Stimulated activated CD8-positive, alpha-beta memory T cell treated with anti-CD3 and anti-CD28 coated beads, Interleukin-15, amount 100 ng/mL, for 1 hour (primary cell): ENCODE measurements at places on chromosomes 6 and 20.

GRCh38 chr6:147161974-147162495 is 42.2 kb upstream of the STXBP5 start:
- no peak for DNase-seq

DNA sequence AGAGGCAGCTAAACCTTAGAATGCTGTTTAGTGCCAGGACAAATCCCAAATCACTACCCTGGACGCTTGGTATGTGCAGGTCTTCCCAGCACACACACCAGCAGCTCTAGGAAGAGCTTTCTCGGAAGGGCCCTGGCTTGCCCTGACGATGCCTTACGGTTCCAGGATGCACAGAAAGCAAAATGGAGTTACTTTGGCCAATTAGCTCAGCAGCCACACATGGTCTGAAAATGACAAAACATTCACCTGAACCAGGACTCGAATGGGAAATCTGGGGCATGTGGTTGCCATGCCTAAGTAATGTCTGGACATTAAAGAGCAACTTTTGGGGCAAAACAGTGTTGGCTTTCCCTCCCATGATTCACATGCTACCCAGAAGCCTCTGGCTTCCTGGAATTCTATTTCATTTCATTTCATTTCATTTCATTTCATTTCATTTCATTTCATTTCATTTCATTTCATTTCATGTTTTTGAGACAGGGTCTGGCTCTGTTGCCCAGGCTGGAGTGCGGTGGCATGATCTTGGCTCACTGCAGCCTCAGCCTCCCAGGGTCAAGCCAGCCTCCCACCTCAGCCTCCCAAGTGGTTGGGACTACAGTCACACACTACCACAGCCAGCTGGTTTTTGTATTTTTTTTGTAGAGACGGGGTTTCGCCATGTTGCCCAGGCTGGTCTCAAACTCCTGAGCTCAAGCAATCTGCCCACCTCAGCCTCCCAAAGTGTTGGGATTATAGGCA is 153.3 kb downstream of the ZDHHC14 start:
- DNase-seq: no peak

- no peak for DNase-seq
Measured at GRCh38 chr20:53425941-53426340, 167.7 kb downstream of the ZNF217 start.

- DNase-seq: no peak
Measured at GRCh38 chr6:109182578-109182977, 87.3 kb downstream of the CEP57L1 start.

GRCh38 chr6:155301867-155302266 is 12.4 kb downstream of the TFB1M start:
- no peak for DNase-seq

DNA sequence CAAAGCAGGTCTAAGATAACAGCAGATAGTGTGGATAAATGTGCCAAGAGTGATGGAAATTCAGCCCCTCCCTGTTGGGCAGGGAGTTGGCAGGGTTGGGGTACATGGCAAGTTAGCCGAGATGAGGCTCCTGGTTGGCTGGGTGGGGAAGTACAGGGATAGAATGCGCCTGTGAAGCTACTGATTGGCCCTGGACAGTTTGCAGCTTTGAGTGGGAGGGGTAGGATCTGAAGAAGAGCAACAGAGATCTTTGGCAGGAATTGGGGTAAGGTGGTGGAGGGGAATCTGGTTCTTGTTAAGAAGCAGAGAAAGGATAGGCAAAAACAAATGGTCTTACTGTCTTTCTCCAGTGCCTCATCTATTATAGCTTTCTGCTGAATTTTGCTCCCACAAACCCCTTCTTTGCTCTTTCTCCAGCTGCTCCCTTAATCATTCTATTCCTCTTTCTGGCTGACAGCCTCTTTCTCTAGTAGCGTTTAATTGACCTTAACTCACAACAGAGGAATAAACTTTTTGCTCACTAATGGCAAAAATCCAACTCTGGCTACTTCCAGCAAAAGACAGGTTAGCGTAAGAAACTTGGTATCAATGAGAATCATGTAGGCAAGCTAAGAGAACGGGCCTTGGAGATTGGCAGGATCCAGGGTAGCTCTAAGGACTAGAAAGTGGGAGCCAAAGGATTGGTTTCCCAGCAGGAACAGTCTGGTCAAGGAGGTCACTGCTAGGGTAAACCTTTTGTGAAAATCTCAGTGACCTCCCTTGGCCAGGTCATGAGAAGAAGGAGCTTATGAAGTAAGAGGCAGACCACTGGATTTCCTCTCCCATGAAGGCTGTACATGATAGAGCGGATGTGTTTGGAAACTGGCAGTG is 86.3 kb upstream of the CARMIL1 start:
- no peak for DNase-seq

GRCh38 chr6:27138406-27138805 is 109.1 kb upstream of the PRSS16 start:
- no peak for DNase-seq

DNA sequence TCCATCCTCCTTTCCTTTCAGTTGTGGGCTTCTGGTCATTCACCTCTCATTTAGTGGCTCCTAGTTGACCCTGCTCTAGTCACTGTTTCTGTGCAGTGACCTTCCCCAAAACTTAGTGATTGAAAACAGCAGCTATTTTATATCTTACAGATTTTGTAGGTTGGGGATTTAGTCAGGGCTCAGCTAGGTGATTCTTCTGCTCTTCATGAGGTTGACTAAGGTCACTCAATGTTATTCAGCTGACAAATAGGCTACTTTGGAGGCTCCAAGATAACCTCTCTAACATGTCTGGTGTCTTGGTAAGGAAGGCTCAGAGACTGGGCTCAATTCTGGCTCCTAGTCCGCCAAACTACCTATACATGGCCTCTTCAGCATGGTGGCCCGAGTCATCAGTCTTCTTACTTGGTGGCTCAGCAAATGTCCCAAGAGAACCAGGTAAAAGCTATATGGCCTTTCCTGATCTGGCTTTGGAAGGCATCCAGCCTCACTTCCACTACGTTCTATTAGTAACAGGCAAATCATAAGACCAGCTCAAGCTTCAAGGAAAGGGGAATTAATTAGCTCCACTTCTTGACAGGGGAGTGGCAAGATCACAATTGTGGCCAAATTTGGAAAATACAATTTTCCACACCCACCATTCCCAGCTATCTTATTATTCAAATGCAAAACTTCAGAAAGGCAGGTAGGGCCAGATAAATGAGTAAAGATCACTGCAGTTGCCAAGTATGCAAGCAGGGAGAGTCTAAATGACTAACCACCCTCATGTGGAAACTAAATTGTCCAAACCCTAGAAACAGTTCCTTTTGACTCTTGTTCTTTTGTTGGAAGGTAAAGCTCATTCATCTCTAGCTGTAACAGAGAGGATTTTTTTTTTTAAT is 50.5 kb upstream of the LTV1 start:
- no peak for DNase-seq

GRCh38 chr6:87905101-87905641 is 142.5 kb upstream of the SPACA1 start:
- no peak for DNase-seq

GRCh38 chr20:346640-347316 is at the start of gene NRSN2:
NRSN2 (plus strand) TSS chr20:347111; CDS start chr20:349644, 2,533 bp downstream.
- DNase-seq: no peak

DNA sequence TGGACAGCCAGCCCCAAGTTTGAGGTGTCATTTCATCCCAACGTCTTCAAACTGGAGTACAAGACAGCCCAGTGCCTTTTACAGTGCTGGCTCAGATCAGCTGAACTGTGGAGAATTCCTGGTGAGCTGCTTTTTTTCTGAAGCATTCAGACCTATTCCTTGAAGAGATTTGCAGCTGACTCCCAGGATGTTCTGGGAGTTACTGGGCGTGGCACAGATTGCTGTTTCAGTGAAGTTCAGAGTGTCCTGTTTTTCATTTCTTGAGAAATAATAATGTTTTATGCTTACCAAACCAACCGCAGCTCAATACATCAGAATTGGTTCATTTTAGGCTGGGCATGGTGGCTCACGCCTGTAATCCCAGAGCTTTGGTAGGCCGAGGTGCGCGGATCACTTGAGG is 33.4 kb upstream of the SRPK1 start:
- DNase-seq: no peak

GRCh38 chr20:21739161-21739560 is 33.7 kb downstream of the PAX1 start:
- no peak for DNase-seq

- DNase-seq: no peak
Measured at GRCh38 chr6:42162384-42162783, 10.8 kb upstream of the GUCA1A start.

DNA sequence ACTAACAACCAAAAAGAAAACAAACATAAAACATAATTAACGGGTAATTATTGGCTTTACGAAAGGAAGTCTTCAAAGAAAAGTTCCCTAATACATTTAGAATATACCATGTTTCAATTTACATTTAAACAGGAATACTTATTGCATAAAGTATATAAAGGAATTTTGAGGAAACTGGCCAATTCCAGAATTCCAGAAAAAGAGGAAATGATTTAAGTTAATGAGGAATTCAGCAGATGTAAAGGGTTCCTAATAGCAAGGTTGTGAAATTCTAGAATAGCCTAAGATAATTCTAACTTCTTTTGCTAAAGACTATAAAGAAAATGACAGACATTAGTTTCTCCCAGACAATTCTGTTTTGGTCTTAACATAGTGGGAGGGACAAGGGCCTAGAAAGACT is 35.0 kb downstream of the DTNBP1 start:
- no peak for DNase-seq

DNA sequence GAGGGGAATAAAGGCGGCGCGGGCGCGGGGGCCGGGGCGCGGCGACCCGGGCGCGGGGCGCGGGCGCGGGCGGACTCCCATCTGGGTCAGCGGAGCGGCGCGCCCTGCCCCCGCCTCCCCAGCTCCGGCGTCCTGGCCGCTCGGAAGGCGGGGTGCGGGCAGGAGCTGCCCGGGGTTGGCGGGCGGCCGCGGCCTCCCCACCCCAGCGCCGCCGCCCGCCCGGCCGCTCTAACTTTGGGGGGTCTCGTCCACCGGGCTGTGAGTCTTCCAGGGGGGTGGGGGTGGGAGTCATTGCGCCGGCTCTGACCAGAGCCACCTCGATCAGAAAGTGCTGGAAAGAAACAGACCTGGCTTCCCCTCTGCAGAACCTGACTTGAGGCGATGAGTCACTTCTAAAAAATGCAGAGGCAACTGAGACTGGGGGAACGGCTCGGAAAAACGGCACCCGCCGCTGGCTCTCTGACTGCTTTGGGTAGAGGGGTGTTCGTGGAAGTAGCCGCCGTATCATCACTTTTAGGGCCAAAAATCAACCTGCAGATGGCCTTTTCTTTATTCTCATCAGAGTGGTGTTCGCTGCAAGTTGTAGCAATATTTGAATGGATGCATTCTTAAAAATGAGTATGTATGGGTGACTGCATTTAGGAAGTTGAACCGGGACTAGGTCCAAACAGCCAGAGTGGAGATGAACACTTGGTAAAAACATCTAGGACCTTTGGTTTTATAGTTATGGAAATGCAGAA is 667 bp downstream of the CAP2 start:
- no peak for DNase-seq

- no peak for DNase-seq
Measured at GRCh38 chr20:48703107-48703506, 124.7 kb downstream of the PREX1 start.

DNA sequence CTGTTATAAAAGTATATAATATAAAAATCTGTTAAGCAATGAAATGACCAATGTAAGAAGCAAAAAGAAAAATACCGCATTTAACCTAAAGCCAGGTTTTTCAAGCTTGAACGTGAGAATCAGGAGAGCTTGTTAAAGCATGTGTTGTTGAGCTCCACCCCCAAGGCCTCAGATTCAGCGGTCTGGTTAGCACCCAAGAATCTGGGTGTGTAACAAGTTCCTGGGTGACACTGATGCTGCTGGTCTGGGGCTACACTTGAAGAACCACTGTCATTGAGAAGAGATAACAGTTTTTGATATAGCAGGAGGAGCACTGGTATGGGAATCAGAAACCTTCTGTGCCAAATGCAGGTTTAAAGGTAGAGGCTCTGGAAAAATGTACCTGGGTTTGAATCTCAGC is 154.0 kb downstream of the ID4 start:
- peak; percentile 1 for DNase-seq

- DNase-seq: no peak
Measured at GRCh38 chr20:42313704-42314103, 695.5 kb upstream of the CHD6 start.

GRCh38 chr6:139028215-139028657 is 309 bp upstream of the ABRACL start:
- no peak for DNase-seq

DNA sequence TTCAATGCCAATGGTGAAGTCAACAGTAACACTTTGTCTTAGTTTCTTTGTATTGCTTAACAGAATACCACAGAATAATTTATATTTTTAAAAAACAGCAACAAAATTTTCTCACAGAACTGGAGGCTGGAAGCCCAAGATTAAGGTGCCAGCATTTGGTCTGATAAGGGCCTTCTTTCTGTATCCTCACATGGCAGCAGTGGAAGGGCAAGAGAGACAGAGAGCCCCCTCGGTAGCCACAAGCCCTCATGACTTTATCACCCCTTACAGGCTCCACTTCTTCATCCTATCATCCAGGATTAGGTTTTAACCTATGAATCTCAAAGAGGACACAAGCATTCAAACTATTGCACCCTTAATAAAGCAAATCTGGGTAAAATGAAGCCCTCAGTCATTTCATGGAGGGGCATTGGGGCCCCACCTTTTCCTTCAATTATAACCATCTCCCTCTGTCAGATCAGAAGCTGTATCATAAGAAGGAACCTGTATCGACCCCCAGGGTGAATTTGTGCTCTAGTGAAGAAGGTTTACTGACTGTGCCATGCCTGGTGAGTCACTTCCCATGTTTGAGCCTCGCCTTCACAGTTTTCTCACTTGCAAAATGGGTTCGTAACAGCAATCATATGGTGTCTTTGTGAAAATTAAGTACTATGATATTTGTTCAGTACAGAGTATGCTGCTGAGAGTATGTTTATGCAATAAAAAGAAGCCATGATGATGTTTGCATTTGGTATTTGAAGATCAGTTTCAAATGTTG is 178.2 kb downstream of the LRFN2 start:
- no peak for DNase-seq

GRCh38 chr6:42419490-42420280 is 32.0 kb downstream of the TRERF1 start:
- DNase-seq: no peak

- DNase-seq: no peak
Measured at GRCh38 chr20:43988867-43989266, 74.2 kb downstream of the TOX2 start.

- no peak for DNase-seq
Measured at GRCh38 chr6:75856902-75857301, 107.9 kb downstream of the MYO6 start.

DNA sequence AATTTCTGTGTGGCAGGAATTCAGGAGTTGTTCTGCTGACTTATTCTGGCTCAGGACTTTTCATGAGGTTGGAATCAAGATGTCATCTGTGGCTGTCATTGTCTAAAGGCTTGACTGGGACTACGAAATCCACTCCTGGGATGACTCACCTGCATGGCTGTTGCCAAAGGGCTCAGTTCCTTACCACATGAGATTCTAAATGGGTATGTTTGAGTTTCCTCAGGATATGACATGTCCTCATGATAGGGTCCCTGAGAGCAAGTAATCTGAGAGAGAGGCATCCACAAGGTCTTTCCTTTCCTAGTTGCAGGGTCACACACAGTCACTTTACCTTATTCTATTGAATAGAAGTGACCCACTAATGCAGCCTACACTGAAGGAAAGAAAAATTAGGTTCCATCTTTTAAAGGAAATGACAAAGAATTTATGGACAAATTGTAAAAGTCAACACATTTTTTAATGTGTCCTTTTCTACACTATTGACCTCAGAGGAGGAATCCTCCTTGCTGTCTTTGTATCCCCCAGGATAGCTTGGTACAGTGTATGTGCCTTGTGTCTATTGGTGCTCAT is 1025.0 kb upstream of the GJE1 start:
- no peak for DNase-seq
